ENCODE measurements at places on chromosomes 16 and 17.

DNA sequence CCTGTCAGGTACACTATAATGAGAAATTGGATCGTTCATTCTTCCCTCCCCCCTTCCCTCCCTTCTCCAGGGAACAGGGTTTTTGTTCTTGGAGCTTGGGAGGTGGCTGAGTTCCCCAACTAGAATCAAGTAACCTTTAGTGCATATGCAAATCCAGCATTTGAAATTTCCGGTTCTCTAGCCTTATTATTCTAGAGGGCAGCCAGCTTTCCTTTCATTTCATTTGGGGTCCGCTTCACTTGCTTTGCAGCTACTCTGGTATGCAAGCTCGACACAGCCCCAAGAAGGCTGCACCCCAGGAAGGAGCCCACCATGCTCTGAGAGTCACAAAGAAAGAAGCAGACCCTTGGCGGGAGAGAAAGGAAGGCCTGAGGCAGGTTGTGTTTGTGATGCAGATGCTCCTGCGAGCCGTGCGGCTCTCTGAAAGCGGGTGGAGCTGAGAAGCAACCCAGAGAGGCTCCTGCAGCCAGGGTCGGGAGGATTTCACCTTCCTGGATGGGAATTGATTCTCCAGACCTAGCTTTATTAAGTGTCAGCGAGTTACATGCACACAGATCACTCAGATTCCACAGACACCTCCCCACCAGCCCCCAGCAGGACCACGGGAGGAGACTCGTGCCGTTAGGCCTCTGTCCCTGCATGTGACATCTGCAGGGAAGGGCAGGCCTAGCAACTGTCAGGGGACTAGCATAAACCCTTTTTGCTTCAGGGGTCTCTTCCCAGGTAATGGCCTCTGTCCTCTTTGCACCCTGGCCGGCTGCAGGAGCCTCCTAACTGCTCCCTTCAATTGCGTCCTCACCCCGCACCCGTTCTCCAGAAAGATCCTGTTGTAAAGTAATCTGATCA is 34.5 kb downstream of the PMM2 start:
- DNase-seq = no peak

GRCh38 chr17:69654981-69655855 is 240.7 kb downstream of the MAP2K6 start:
- DNase-seq = peak; percentile 94

DNA sequence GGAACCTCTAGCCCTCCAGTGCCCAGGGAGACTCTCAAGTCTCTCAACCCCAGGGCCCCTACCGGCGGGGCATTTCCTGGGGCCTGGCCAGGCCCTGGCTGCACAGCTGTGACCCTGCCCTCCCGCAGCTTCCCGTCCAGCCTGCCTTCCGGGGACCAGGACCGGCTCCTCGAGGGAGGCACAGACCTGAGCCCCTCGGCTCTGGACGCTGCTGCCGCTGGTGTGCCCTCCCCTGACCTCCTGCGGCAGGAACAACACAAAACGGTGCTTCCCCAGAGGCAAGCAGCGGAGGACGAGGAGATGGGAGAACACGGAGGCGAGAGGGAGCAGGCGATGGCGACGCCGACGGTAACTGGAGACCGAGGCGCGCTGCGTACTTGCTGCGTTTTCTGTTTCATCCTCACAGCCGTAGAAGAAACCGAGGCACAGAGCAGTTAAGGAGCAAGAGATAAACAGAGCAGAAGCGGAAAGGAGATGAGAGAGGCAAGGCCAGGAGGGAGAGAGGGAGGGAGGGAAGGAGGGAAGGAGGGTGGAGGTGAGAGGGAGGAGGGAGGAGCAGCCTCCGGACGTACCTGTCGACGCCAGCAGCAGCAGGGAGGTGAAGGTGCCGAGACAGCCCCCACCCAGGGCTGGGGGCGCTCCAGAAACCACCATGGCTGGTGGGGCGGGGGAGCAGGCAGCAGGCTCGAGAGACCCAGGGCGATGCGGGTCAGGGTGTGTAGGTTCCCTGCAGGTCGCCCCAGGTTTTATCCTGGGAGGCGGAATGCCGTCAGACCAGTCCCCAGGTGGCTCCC is at the start of gene PRSS22:
Gene PRSS22 (minus strand): TSS at position 720 of the 794 bp plus-strand sequence. CDS start 66 bp downstream, at position 654.
- no peak for DNase-seq

GRCh38 chr16:67561501-67561823 is 864 bp upstream of the CTCF start:
- no peak for DNase-seq

DNA sequence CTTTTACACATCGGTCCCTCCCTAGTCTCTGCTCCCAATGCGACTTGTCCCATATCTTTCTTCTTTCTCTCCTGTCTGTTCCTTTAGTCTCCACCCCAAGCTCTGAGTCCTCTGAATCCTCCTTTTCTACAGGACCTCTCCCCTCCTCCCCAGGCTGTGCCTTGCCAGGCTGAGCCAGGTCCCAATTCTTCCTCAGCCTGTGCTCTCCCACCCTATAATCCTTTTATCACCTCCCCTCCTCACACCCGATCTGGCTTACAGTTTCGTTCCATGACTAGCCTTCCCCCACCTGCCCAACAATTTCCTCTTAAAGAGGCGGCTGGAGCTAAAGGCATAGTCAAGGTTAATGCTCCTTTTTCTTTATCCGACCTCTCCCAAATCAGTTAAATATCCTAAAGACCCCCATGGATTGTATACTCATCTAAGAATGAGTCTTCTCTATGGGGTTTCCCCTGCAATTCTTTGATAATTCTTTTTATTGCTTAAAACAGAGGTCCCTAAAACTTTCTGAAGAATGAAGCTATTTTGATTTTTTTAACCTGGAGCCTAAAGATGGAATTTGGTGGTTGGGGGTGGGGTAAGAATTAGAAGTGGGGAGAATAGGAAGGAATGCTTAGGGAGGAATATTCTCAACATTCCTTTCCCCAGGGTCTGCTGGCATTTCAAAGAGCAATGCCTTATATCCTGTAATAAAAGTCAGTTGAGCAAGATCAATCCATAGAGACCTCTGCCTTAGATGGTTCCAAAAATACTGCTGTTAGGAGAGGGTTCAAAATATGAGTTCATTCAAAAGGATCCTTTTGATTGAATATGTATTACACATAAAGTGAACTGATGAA is 102.8 kb downstream of the MYO1D start:
- no peak for DNase-seq

GRCh38 chr17:75915268-75915667 is 10.6 kb upstream of the MRPL38 start:
- no peak for DNase-seq

DNA sequence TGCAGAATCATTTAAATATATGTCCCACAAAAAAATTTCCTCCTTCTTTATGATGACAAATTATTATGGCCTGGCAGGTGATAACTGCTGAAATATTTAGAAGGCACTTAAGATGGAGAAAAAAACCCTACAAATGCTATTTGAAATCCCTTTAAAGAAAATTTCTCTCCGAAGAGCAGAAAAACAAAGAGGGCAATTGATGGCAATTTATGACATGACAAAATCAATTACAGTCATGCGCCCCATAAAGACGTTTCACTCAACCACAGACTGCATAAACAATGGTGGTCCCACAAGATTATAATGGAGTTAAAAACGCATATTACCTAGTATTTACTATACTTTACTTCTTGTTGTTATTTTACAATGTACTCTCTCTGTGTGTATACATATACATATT is 25.2 kb upstream of the KIF2B start:
- no peak for DNase-seq

DNA sequence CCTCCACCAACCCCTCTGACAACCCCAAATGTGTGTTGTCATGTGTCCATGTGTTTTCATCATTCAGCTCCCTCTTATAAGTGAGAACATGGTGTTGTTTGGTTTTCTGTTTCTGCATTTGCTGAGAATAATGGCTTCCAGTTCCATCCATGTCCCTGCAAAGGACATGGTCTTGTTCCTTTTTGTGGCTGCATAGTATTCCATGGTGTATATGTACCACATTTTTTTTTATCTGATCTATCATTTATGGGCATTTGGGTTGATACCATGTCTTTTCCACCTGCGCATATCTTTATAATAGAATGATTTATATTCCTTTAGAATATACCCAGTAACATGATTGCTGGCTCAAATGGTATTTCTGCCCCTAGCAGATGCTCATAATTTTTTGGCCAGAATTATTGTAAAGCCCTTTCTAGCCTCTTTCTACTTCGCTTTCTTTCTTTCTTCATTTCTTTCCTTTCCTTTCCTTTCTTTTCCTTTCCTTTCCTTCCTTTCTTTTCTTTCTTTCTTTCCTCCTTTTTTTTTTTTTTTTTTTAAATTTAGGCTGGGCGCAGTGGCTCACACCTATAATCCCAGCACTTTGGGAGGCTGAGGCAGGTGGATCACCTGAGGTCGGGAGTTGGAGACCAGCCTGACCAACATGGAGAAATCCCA is 12.7 kb downstream of the REXO5 start:
- no peak for DNase-seq

DNA sequence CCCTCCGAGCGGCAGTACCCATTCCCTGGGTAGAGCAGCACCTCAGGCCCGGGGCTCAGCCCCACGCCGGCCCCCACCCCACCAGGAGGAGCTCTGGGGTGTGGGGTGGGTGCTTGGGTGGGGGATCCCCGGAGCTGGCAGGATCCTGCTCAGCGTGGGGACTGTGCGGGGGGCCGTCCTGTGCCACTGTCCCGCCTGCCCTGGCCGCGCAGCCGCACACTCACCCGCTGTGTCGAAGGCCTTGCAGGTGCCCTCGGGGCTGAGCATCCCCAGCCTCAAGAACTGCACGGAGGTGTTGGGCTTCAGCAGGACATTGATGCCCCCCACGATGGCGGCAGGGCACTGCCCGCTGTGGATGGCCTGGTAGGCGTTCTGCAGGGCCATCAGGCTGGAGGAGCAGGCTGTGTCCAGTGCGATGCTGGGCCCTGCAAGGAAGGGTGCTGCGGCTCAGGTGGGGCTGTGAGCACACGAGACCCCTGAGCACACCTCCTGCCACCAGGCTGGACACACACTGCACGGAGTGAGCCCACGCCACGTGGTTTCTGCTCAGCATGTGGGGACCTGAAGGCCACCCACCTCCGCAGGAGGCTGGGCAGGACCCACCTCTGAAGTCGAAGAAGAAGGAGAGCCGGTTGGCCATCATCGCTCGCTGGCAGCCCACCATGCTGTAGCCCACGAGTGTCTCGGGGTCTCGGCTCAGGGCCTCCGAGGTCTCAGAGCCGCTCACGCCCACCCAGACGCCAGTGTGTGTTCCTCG is 4.9 kb downstream of the FASN start:
- DNase-seq = no peak

GRCh38 chr17:69009930-69010329 is 50.8 kb downstream of the ABCA9 start:
- DNase-seq = no peak
